Spinal cord (tissue), 10 donors: ENCODE measurements at places on chromosomes 4 and X. TPM values are rescaled to one million over a fixed set of nuclear protein-coding genes. Genes with fewer than 3 reads are reported as not detected.

The SUPT20HL2 gene
- total RNA-seq: 0.06 TPM

The PABPC1L2A gene
- 4.1 TPM for total RNA-seq

The HSFX3 gene
- not detected for total RNA-seq

The SMR3A gene
- not detected for total RNA-seq
